Stimulated activated CD4-positive, alpha-beta T cell treated with anti-CD3 and anti-CD28 coated beads, TNF-alpha, amount 100 ng/mL, for 24 hours (primary cell): ENCODE measurements at places on chromosomes 7 and 10.

GRCh38 chr10:128972036-128972405, 495.0 kb upstream of the MGMT start:
- DNase-seq: no peak

DNA sequence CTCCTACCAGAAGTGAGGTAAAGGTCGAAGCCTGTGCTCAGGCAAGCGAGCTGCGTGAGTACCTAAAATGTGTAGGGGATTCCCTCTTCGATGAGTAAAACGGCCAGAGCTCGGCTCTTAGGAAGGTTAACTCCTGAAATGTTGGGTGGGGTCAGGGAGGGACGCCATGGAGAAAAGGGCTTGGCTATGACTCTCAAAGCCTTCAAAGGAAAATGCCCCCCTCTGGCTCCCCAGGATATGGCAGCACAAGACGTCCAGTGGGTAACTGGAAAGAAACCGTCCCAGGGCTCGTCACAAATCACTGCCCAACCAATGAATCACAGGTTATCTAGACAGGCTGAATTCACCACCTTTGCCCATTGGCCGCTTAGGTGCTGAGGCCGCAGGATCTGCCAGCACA, 58.0 kb downstream of the CALML3 start:
- no peak for DNase-seq

- DNase-seq: no peak
Measured at GRCh38 chr10:128901236-128901635, 565.8 kb upstream of the MGMT start.

- no peak for DNase-seq
Measured at GRCh38 chr7:27165089-27165995, at the start of gene HOXA9. HOXA9 (minus strand) TSS chr7:27165537; CDS start chr7:27165457, 80 bp downstream.
